ENCODE measurements at places on chromosomes 7 and 10. TPM values are rescaled to one million over a fixed set of nuclear protein-coding genes. Genes with fewer than 3 reads are reported as not detected.

Gene CTNNA3
- 0.02 TPM for total RNA-seq

Gene CCDC172
- total RNA-seq, result not detected

Gene SLC26A5
- not detected for total RNA-seq

Gene PALD1
- total RNA-seq, result 0.20 TPM

Gene BBS9
- 9.1 TPM for total RNA-seq

Gene OR2A12
- total RNA-seq, result not detected
